ENCODE measurements at places on chromosomes 7 and 10.

- no peak for DNase-seq
Observed at GRCh38 chr10:49071160-49071761, 44.1 kb downstream of the VSTM4 start.

DNA sequence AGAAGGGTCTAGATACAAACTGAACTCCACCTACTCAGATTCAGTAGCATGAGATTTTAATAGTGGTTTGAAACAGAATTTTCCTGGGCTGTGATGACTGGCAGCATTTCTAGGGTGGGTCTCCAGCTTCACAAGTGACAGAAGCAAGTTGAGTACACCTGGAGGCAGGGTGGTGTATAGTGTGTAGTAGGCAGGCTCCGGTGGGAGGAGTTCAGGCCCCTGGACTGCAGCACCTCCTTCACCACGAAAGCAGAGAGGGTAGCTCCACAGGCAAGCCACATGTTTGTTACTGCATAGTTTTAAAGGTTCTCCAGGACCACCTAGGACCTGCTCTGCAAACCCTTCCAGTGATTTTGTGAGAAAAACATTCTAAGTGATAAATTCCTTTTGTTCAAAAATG, 347.2 kb downstream of the PARD3 start:
- DNase-seq: no peak

GRCh38 chr10:31678139-31678536, 250.5 kb downstream of the ARHGAP12 start:
- DNase-seq: no peak

DNA sequence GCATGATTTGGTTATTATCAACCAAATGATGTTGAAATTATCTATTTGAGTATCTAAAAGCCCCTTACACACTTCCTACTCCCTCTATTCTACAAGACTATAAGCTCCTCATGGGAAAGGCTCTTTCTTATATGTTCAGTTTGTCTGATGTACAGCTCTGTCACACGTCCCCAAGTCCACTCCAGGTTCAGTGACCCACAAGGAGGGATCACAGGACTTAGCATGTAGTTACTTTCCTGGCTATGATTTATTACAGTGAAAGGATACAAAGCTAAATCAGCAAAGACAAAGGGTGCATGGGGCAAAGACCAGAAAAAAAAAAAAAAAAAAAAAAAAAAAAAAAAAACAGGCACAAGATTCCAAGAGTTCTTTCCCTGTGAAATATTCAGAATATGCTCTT, 125.6 kb upstream of the TMEM106B start:
- no peak for DNase-seq

GRCh38 chr7:29955799-29956486, 33.7 kb downstream of the SCRN1 start:
- no peak for DNase-seq

- DNase-seq: no peak
Observed at GRCh38 chr7:69018200-69018599, 580.1 kb upstream of the AUTS2 start.

- DNase-seq: no peak
Observed at GRCh38 chr7:37598824-37599223, 84.7 kb upstream of the GPR141 start.

DNA sequence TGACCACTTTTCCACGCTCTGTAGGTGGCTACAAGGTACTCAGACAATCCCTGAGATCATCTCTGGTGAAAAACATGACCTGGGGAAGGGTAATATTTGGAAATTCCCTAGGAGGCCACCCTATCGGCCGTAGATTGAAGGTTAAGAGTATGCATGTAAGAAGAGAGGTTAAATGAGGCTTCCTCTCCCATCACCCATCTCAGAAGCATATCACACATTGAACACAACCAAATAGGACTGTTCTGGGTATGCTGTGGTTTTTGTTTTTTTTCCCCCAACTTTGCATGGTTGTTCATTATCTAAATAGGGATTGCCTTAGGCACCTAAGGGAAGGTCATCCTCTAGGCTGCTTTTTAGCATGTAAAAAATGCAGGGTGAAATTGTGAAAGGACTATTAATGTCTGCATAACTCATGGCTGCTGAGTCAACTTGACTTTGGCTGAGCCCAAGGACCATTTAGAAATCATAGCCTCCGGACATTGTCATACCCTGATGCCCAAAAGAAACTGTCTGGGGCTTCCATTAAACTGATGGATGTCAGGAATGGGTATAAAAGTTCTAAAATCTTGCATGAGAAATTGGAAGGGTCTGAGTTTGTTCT, 24.7 kb upstream of the ST8SIA6 start:
- no peak for DNase-seq

- DNase-seq: no peak
Observed at GRCh38 chr10:116913695-116914094, 64.4 kb downstream of the ENO4 start.

DNA sequence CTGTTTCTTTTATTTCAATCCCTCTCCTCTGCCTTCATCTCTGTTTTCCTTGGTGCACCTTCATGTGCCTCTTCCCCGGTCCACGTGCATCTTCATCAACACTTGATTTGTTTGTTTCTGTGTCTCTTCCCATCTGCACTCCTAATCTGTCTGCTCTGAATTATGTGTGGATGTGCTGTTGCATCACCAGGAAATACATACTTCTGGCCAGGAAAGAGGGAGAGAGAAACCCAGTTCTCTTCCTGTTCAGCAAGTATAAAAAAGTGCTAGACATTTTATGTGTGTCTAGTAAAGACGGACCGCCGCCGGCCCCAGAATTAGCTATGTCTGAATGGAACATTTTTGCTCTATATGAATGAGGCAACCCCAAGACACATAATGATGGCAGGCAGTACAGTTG, 93.8 kb downstream of the CALD1 start:
- DNase-seq: no peak

GRCh38 chr7:121049028-121049791, 60.7 kb downstream of the CPED1 start:
- DNase-seq: no peak

GRCh38 chr7:7114575-7115291, 67.6 kb upstream of the C1GALT1 start:
- no peak for DNase-seq

GRCh38 chr10:91690996-91691676, 58.3 kb upstream of the PPP1R3C start:
- DNase-seq: no peak

DNA sequence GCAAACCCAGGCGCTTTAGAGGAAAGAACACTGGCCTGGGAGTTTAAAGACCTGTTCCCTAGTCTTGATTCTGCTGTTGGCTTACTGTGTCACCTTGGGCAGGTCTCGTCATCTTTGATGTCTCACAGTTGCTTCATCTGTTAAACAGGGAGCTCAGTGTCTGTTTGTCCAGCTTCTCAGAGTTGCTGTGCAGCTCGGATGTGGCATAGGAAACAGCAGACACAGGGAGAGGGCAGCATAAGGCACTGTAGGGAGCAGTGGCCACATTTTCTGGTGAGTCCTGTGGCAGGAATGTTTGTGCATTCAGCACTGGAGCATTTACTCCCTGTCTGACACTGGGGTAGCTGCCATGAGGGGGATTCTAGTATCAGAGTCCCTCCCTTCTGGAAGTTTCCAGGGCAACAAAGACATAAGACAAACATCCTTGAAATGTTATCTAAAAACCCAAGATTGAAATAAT, 2.0 kb downstream of the REPIN1 start:
- no peak for DNase-seq

- no peak for DNase-seq
Observed at GRCh38 chr10:36269222-36269621, 627.1 kb upstream of the FZD8 start.

DNA sequence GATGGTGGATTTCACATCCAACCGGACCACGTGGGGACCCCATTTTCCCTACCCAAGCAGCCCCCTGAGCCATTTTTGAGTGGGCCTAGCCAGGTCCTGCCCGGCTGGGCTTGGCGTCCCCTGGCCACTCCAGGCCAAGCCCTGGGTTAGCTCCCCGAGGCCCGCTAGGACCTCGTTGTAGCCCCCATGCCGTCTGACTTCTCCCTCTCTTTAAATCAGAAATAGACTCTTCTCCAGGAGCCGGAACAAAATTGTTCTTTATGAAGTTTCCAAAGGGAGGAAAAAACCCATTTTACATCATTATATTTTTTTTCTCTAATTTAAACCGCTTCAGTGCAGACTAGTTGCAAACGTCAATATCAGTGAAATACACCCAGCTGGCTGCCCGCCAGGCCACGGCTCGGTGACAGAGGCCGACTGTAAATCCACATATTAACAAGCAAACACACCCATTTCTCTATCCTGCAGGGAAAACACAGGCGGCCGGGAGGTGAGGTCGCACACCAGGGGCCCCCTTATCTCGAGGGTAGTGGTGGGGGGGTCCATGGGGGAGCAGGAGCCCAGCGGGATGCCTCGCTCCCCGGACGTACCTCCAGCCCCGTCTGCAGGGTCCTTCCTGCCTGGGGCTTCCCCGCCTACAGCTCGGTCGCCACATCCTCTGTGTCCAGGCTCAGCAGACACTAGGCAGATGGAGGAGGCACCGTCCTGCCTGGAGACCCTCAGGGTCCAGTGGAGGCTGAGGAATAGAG, 72.7 kb downstream of the ELFN1 start:
- no peak for DNase-seq

DNA sequence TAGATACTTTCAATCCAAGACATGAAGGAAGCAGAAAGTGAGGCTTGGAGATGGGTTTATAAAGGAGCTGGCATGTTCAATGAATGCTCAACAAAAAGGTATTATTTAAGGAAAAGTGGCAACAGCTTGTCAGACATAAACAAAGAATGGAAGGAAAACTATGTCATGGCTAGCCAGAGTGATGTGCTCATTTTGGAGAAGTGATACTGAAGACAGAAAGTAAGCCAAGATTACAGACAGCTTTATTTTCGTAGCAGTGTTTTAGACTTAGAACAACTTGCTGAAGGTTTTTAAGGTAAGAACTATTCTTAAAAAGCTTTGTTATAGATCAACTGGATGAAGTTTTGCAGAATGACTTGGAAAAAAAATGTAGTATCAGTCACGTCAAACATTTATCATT, 160.5 kb upstream of the FERD3L start:
- DNase-seq: no peak

All from non-pigmented ciliary epithelial cell (primary cell).